ENCODE measurements at places on chromosomes 4 and X.
A peak's percentile ranks its signal among the peaks of the same experiment; 100 is the strongest.

DNA sequence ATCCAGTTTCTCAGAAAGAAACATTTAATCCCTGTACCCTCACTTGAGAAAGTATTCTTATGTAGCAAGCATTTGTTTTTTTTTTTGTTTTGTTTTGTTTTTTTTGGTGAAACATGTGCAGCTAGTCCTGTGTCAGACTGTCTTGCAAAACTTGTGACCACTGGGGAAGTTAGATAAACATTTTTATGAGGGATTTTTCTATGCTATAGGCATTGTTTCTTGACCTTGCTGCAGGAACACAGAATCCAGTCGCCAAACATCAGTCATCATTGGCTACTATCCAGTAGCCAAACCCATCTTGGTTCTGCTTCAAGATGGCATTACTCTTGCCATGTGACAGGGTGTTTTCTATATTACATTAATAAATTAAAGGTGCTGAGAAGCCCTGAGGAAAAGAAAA, 7.7 kb upstream of the MAPK10 start:
- no peak for DNase-seq
- no peak overlapping the region for H3K4me3 ChIP-seq
- H3K4me1 ChIP-seq: no peaks in the 10 kb centered on the region
- H3K27me3 ChIP-seq: no peaks in the 10 kb centered on the region

DNA sequence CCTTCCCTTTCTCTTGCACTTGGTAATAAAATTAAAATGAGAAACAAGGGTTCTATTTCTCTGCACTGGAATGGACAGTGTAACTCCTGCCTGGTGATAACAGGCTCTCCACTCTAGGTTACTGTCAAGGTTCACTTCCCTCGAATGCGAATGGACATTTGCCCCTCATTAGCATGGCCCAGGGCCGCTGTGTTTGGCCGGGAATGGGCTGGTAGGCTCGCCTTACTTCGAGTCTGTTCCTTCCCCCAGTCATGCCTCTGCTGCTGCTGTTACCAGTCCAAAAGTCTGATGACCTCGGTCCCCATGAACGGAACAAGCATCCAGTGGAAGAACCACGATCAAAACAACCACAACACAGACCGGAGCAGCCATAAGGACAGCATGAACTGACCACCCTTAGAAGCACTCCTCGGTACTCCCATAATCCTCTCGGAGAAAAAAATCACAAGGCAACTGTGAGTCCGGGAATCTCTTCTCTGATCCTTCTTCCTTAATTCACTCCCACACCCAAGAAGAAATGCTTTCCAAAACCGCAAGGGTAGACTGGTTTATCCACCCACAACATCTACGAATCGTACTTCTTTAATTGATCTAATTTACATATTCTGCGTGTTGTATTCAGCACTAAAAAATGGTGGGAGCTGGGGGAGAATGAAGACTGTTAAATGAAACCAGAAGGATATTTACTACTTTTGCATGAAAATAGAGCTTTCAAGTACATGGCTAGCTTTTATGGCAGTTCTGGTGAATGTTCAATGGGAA, 61.5 kb downstream of the EDNRA start:
- no peak for DNase-seq
- H3K4me3 ChIP-seq: no peak overlapping the region
- no peaks in the 10 kb centered on the region for H3K36me3 ChIP-seq
- H3K4me1 ChIP-seq: no peaks in the 10 kb centered on the region

- peaks cover 26% of the 10 kb centered on the region for H3K4me1 ChIP-seq
- H3K36me3 ChIP-seq: peaks cover 21% of the 10 kb centered on the region
- no peaks in the 10 kb centered on the region for H3K27me3 ChIP-seq
Measured at GRCh38 chr4:128288689-128289106, 1.1 kb upstream of the PGRMC2 start.

DNA sequence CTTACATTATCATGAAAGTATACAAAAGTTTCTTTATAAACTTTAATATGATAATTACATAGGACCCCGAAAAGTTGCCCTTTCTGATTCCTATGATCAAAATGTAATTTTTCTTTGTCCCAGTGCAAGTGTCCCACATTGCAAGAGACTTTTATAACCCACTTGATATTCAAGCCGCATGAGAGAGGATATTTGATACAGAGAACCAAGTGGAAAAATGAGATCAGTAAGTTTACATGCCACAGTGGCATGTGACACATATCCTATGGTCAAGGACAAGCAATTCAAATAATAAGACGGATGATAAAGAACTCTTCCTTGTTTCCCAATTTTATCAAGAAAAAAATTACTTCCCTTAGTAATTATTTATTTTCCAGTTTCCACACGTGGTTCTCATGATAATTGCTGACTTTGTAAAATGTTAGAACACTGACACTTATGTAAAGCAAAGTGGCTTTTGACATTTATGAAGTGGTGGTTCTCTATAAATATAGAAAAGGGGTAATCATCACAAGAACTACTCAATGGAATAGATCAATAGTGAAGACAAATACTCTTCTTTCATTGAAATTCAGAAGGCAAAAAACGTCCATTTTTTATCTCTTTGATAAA, 273.7 kb upstream of the NOCT start:
- DNase-seq: no peak
- H3K36me3 ChIP-seq: no peaks in the 10 kb centered on the region
- no peak overlapping the region for H3K27ac ChIP-seq
- no peaks in the 10 kb centered on the region for H3K27me3 ChIP-seq
- no peaks in the 10 kb centered on the region for H3K4me1 ChIP-seq
- no peak overlapping the region for H3K4me3 ChIP-seq

DNA sequence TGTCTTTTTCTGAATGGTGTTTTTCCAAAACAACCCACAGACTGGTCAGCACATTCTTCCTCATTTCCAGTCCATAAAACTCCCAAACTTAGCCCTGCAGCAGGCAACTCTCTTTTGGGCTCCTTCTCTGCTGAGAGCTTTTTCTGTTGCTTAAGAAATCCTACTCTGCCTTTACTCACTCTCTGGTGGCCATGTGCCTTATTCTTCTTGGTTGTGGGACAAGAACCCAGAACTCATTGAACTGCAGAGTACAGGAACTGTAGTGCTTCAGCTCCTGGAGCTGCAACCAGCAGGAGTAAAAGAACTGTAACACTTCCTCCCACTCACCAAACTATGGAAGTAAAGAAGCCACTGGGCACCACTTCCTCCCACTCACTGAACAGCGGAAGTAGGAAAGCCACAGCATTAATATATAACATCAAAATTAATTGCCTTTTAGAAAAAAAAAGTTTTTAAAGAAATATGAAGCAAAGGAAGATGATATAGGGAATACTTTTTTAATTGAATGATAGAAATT, 864.1 kb upstream of the PCDH10 start:
- no peak overlapping the region for H3K4me3 ChIP-seq
- DNase-seq: no peak
- H3K27ac ChIP-seq: no peak overlapping the region
- no peaks in the 10 kb centered on the region for H3K27me3 ChIP-seq
- no peaks in the 10 kb centered on the region for H3K4me1 ChIP-seq

GRCh38 chr4:138951764-138952163, 63.8 kb upstream of the NOCT start:
- no peak overlapping the region for H3K27ac ChIP-seq
- no peak for DNase-seq
- no peaks in the 10 kb centered on the region for H3K4me1 ChIP-seq
- no peak overlapping the region for H3K4me3 ChIP-seq
- no peaks in the 10 kb centered on the region for H3K36me3 ChIP-seq
- peaks cover 14% of the 10 kb centered on the region for H3K27me3 ChIP-seq

DNA sequence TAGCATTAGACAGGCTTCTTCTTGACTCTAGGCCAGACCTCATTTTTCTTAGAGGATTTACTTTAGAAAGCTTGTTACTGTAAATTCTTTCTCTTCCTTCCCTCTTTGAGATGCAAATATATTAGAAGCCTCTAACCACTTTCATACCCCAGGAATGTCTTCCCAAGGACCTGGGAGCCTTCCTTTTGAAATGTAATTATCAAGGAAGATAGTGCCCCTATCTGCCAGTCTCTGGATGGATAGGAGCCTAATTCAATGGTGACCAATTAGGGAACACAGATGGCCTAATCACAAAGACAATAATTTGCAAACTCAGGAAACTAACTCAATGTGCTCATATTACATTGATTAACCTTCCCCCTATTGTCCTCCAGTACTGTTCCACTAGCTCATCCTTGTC, 145.6 kb upstream of the DCAF8L1 start:
- no peaks in the 10 kb centered on the region for H3K36me3 ChIP-seq
- no peaks in the 10 kb centered on the region for H3K27me3 ChIP-seq
- H3K27ac ChIP-seq: no peak overlapping the region
- H3K4me1 ChIP-seq: no peaks in the 10 kb centered on the region

- H3K27ac ChIP-seq: no peak within 1 kb of the TSS
- H3K36me3 ChIP-seq: no peaks in the 10 kb centered on the region
- H3K4me3 ChIP-seq: peak within 1 kb of the TSS; percentile 52
Measured at GRCh38 chrX:118726887-118727685, at the start of gene IL13RA1. TSS of gene IL13RA1 (plus strand) at chrX:118727606. CDS start at chrX:118727639, 33 bp downstream.

- DNase-seq: no peak
- peaks cover 10% of the 10 kb centered on the region for H3K27me3 ChIP-seq
- H3K4me1 ChIP-seq: peaks cover 5% of the 10 kb centered on the region
- peaks cover 4% of the 10 kb centered on the region for H3K36me3 ChIP-seq
Measured at GRCh38 chrX:19343085-19343534, 617 bp upstream of the PDHA1 start.

- no peak overlapping the region for H3K27ac ChIP-seq
- peaks cover 9% of the 10 kb centered on the region for H3K27me3 ChIP-seq
- no peak for DNase-seq
- H3K4me1 ChIP-seq: no peaks in the 10 kb centered on the region
Measured at GRCh38 chr4:127606823-127607222, 25.9 kb upstream of the INTU start.

- no peak for DNase-seq
- H3K27ac ChIP-seq: no peak overlapping the region
- H3K27me3 ChIP-seq: peaks cover 3% of the 10 kb centered on the region
- no peaks in the 10 kb centered on the region for H3K36me3 ChIP-seq
Measured at GRCh38 chr4:75844151-75844662, 58.0 kb downstream of the PPEF2 start.

GRCh38 chrX:75483933-75484332, 38.9 kb downstream of the ZDHHC15 start:
- H3K36me3 ChIP-seq: no peaks in the 10 kb centered on the region
- no peak overlapping the region for H3K27ac ChIP-seq
- H3K4me3 ChIP-seq: no peak overlapping the region
- H3K4me1 ChIP-seq: no peaks in the 10 kb centered on the region
- no peaks in the 10 kb centered on the region for H3K27me3 ChIP-seq

DNA sequence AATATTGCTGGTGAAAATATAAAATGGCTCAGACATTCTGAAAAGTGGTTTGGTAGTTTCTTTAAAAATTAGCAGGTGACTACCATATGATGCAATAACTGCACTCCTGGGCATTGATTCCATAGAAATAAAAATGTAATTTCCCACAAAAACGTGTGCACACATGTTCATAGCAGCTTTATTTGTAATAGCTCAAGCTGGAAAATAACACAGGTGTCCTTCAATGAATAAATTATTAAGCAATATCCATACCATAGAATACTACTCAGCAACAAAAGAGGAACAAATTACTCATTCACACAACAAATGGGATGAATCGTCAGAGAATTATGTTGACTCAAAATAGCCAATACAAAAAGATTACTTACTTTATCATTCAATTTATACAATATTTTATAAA, 893.7 kb upstream of the SLIT2 start:
- no peaks in the 10 kb centered on the region for H3K27me3 ChIP-seq
- H3K36me3 ChIP-seq: no peaks in the 10 kb centered on the region
- no peak for DNase-seq
- no peak overlapping the region for H3K4me3 ChIP-seq
- H3K27ac ChIP-seq: no peak overlapping the region

- DNase-seq: no peak
- no peaks in the 10 kb centered on the region for H3K27me3 ChIP-seq
- H3K4me1 ChIP-seq: no peaks in the 10 kb centered on the region
- no peak overlapping the region for H3K27ac ChIP-seq
Measured at GRCh38 chrX:37420756-37421155, 71.6 kb downstream of the PRRG1 start.

- no peak overlapping the region for H3K27ac ChIP-seq
- no peak overlapping the region for H3K4me3 ChIP-seq
- DNase-seq: no peak
- peaks cover 2% of the 10 kb centered on the region for H3K36me3 ChIP-seq
Measured at GRCh38 chr4:112143781-112144180, 1.5 kb upstream of the FAM241A start.

- H3K27ac ChIP-seq: no peak overlapping the region
- peaks cover 16% of the 10 kb centered on the region for H3K4me1 ChIP-seq
- H3K4me3 ChIP-seq: peak overlapping the region; percentile 20
- no peak for DNase-seq
- H3K36me3 ChIP-seq: no peaks in the 10 kb centered on the region
Measured at GRCh38 chrX:329291-329910, 10.8 kb upstream of the GTPBP6 start.

DNA sequence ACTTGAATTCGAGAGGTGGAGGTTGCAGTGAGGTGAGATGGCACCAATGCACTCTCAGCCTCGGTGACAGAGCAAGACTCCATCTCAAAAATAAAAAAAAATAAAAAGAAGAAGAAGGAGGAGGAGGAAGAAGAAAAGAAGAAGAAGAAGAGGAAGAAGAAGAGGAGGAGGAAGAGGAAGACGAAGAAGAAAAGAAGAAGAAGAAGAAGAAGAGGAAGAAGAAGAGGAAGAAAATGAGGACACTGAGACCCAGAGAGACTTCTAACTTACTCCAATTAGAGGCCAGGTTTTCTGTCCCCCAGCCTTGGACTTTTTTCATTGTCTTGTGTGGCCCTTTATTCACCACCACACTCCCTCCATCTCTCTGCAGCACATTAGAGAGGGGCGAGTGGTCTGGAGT, 70.7 kb downstream of the ATG4A start:
- DNase-seq: no peak
- no peaks in the 10 kb centered on the region for H3K27me3 ChIP-seq
- no peak overlapping the region for H3K4me3 ChIP-seq
- no peaks in the 10 kb centered on the region for H3K36me3 ChIP-seq
- H3K4me1 ChIP-seq: no peaks in the 10 kb centered on the region

DNA sequence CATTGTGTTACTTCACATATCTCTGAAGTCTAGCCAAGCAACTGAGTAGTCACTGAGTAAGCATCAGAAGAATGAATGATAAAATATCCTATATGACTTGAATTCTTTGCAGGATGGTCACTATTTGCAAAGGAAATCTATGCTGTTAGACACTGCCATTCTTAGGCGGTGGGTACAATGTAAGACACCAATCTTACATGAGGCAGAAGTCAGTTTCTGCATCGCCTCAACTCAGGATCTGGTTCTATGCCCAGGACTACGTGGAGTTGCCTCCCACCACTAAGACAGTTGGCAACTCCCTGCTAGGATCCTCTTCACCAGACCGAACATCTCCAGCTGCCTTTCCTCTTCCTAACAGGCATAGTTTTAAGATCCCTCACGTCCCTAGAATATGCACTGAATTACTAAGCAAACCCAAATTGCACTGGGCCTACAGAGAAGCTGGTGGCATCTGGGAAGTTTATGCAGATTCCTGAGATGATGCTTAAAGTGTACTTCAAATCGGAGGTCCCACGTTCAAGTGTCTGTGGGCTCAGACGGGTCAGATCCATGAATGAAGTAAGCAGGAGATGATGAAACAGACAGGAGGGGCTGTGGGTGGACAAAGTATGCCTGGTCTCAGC, 45.6 kb downstream of the SEL1L3 start:
- no peak for DNase-seq
- H3K4me3 ChIP-seq: no peak overlapping the region
- H3K27ac ChIP-seq: no peak overlapping the region

GRCh38 chr4:153420361-153420760, 45.8 kb upstream of the TMEM131L start:
- no peak overlapping the region for H3K4me3 ChIP-seq
- no peaks in the 10 kb centered on the region for H3K36me3 ChIP-seq
- H3K27me3 ChIP-seq: no peaks in the 10 kb centered on the region
- H3K27ac ChIP-seq: no peak overlapping the region
- no peak for DNase-seq
